A172 (cell line): ENCODE measurements at places on chromosomes 5 and 9.
A peak's percentile ranks its signal among the peaks of the same experiment; 100 is the strongest.

- no peak for DNase-seq
These were observed 1.2 kb upstream of the TAL2 start for GRCh38 chr9:105661011-105661410.

DNA sequence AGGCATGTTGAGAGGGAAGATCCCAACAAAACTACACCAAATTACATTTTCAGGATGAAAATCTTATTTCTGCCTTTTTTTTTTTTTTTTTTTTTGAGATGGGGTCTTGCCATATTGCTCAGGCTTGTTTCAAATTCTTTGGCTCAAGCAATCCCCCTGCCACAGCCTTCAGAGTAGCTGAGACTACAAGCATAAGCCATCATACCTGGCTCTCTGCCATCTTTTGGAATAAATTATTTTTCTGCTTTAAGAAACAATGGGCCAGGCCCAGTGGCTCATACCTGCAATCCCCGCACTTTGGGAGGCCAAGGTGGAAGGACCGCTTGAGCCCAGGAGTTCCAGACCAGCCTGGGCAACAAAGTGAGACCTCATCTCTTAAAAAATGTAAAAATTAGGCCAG, 14.3 kb downstream of the AFF4 start:
- DNase-seq = no peak

GRCh38 chr9:120583958-120584369, 4.0 kb upstream of the CDK5RAP2 start:
- DNase-seq = peak; percentile 96

DNA sequence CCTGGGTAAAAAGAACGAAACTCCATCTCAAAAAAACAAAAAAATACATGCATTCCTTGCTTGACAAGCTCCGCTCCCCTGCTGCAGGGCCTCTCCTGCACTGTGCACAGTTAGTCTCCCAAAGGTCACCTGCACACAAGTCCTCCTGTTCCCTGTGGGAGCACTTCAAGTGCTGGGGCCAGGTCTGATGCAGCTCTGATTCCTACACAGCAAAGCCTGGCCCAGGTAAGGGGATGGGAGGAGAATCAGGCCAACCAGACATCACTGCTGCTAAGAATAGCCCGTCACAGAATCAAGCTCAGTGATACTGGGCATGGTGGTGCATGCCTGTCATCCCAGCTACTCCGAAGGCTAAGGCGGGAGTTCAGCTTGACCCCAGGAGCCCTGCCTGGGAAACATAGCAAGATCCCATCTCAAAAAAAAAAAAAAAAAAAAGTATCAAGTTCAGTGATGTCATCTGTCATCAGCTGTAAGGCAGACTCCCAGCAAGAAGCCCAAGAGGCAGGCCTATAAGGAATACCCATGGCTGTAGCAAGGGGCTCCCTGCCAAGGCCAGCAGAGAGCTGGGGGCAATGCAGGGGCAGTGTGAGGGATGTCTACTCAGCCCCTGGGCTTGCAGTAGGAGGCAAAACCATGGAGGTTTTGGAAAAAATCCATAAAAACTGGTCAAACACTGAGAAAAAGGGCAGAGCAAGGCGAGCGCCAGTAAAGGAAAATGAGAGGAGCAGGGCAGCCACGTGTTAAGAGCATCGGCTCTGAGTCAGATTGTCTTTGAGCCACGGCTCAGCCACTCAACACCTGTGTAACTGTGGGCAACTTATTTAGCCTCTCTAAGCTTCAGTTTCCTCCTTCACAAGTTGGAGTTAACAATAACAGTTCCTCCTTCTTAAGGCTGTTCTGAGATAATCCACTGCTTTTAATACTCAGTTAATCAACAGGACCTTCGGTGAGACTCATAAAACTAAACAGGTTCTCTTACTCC, 3.2 kb downstream of the TPM2 start:
- no peak for DNase-seq

DNA sequence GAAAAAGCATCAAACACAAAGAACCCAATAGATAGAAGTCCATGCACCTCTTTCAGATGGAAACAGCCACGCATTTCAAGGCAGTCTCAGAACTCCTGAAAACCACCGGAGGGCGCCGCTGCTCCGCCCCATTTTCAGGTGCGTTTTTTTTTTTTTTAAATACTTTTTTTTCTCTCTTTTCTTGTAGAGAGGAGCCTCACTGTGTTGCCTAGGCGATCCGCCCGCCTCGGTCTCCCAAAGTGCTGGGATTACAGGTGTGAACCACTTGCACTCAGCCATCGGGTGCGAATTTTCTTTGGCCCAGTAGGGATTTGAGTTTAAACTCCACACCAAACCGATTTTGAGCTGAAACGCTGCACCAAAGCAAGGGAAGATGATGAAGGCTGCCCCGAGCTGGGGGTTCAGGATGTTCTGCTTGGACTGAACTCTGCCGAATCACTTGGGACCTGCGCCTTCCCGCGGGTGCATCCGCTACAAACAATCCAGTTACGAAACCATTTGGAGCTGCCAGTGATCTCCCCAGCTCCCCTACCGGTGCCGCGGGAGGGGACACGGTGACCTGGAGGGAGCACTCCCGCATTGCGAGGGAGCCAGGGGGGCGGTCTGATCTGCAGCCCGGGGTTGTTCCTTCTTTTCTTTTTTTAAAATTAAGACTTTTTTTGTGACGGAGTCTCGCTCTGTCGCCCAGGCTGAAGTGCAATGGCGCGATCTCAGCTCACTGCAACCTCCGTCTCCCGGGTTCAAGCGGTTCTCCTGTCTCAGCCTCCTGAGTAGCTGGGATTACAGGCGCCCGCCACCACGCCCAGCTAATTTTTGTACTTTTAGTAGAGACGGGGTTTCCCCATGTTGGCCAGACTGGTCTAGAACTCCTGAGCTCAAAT, 1.4 kb downstream of the PTGR1 start:
- peak; percentile 18 for DNase-seq

GRCh38 chr9:34783951-34784487, 74.1 kb upstream of the CCL21 start:
- no peak for DNase-seq

- DNase-seq = no peak
These were observed 27.7 kb downstream of the CAMSAP1 start for GRCh38 chr9:135879619-135880018.

DNA sequence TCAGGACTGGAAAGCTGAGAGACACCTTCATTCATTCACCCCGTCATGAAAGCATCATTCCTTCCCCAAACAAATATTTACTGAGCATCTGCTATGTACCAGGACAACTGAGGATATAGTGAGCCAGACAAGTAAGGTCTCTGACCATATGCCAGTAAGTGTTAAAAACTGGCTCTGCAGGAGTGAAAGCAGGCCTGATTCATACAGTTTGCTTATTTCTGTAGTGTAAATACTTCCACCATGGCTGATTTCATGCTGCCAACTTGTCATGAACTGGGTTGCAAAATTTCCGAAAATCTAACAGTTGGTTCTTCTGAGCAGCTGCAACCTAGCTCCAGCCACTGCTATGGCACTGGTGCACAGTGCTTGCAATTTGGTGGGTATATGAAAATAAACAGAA, 68.1 kb downstream of the YIPF5 start:
- DNase-seq = no peak

- DNase-seq = no peak
These were observed 13.1 kb downstream of the COL27A1 start for GRCh38 chr9:114168281-114169028.

- DNase-seq = no peak
These were observed 83.1 kb upstream of the PLPP6 start for GRCh38 chr9:4579001-4579400.

- DNase-seq = no peak
These were observed 36.3 kb upstream of the FBXL17 start for GRCh38 chr5:108418197-108418596.

DNA sequence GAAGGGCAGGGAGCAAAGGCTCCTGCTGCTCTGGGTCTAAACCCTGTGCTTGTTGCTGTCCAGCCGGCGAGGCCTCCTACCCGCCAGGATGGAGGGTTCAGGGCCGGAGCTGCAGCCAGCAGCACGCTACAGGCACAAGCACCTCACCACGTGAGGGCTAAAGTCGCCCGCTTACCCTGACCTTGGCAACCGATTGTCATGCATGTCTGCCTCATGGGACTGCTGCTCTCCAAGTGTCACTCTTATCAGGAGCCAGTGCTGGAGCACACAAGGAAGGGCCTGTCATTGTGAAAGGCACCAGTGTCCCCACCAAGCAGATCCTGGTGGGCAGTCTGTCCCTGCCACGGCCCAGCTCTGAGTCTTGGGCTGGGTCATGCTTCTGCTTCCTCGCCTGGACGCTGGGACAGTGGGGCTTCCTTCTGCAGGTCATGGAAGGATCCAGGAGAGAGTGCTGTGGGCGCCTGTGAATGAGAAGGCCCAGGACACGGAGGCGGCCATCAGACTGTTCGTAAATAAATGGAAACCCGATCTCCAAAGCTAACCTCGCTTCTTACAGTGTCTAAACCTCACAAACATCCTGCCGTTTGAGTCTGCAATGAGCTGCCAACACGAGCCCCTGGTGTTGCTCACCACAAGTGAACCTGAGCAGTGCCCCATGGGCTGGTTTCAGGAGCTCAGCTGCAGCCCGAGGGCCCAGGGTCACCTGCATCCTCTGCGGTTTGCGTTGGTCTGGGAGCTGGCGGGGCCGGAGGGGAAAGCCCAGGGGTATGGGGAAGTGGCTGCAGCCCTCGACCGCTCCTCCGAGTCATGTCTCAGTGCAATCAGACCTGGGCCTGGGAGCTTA, 58.2 kb upstream of the RXRA start:
- no peak for DNase-seq

DNA sequence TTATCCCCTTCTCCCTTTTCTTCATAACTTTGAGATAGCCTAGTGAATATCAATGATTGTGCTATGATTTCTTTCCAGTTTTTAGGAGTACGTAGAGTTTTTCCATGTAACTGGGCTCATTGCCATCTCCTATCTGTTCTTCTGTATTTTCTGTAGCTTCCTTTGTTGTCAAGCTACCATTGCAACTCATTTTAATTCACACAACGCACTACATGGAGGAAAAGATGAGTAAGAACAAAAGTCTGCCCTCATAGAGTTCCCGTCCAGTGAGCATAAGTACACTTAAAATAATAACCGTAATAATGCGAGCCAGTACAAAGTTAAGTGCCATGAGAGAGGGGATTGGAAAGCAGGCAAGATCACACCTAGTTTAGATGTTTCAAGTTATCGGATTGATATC, 177.7 kb downstream of the PAM start:
- DNase-seq = no peak

- peak; percentile 1 for DNase-seq
These were observed 45.7 kb downstream of the BNC2 start for GRCh38 chr9:16824545-16825330.

- DNase-seq = peak; percentile 92
These were observed 18.1 kb downstream of the GRXCR2 start for GRCh38 chr5:145854651-145855258.

- no peak for DNase-seq
These were observed 81.8 kb upstream of the RASA1 start for GRCh38 chr5:87185838-87186237.

DNA sequence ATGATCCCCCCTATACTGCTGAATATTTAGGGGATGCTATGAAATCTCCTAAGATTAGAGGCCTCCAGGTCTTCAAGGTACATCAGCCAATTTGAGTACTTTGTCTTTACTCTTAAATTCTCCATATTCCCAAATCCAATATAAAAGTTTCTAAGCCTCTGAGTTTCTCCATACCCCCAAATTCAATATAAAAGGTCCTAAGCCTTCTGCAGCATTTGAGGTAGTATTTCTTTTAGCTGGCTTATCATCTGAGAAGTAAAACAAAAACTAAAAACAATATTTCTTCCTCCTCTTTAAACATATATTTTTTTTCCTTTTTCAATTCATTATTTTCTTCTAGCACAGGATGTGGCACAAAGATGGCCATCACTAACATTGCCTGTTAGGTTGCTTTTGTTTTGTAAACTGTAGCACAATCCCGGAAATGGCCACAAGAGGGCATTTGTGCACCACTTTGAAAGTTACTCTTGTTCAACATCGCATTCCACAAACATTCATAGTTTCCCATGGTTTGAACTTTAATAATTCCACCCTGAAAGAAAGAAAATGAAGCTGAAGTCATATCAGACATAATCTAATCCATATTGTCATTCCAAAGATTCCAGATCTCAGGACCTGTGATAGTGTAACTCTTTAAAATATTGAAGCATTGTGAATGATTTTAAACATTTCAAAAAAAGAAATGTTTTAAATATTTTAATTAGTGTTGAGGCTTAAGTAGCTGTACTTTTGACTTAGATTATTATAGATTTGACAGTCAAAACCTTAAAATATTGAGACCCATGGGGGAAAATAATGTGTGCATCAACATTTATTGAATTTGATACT, 21.0 kb upstream of the SCGB3A2 start:
- peak; percentile 68 for DNase-seq

DNA sequence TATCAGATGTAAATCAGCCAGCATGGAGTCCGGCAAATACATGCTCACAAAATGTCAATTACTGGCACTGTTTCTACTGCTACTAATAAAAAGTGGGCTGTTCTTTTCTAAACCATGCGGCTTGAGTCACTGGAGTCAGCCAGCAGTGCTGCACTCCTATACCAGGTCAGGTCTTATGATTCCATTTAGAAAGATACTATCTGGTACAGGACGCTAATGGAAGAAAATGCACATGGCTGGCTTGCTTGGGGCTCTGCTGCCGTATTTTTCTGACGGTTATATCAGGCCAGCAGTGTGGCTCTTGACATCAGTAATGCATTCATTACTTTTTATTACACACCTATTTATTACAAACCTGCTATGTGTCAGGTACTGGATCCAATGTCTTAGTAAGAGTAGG, 74.3 kb downstream of the NDFIP1 start:
- no peak for DNase-seq

DNA sequence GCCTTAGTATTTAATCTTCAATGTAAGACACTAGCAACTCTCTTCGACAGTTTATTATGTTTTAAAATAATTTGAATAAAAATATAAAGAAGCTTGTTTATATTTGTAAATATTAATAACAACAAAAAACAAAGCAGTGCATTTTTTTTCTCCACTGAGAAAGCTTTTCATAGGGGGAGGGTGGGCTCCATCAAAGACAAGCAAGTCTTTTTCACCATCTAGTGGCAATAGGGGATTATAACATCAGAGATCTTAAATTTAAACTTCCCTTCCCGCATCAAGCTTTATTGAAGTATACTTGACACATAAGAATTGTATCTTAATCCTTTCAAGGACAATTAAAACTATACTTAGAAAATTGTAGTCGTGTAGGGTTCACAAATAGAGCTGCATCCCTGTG, 9.3 kb upstream of the OR13F1 start:
- DNase-seq = peak; percentile 25

- peak; percentile 85 for DNase-seq
These were observed 42.6 kb downstream of the NACC2 start for GRCh38 chr9:136052472-136052880.

- DNase-seq = no peak
These were observed 264.5 kb upstream of the CDH6 start for GRCh38 chr5:30928956-30929355.

GRCh38 chr5:32474209-32474854, 29.8 kb upstream of the ZFR start:
- no peak for DNase-seq

GRCh38 chr5:108867656-108868055, 120.0 kb downstream of the FER start:
- no peak for DNase-seq

- DNase-seq = peak; percentile 92
These were observed 190.5 kb downstream of the TTLL11 start for GRCh38 chr9:121902461-121903135.
